ENCODE measurements at places on chromosomes 1 and 21.

- no peak for DNase-seq
Observed at GRCh38 chr1:3842912-3843311, 14.1 kb downstream of the CEP104 start.

DNA sequence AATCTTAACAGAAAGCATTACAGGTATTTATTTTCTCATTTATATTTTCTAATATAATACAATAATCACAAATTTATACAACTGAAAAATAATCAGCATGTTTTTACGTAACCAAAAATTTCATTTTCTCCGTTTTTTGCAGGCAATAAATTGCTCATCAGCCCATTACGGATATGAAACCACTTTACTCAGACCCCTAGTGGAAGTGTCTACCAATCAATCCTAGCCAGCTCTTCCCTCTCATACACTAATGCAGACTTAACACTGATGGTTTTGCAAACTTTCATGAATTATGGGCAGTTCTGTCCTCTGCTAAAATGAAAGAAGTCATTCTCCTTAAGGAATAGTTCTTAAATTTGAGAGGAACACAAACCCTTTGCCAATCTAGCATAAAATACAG lies 124.7 kb downstream of the EIF4G3 start:
- DNase-seq = no peak

DNA sequence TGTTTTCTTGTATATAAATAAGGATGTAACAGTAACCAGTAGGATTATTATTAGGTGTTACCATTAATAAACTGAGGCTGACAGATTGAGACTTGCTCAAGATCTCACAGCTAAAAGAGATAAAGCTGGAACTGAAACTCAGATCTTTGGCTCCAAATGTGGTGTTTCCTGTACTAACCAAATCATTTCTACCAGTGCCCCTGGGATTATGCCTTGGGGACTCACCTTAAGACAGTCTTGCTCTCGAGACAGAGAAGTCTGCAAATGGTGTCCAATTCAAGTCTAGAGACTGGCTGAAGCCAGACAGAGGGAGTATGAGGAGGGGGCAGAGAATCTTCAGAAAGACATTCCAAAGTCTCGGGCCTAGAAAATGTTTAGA lies 593 bp upstream of the CD53 start:
- DNase-seq = no peak

GRCh38 chr21:46116776-46117585 lies 19.1 kb downstream of the COL6A2 start:
- DNase-seq = peak; percentile 8
